ENCODE measurements at places on chromosomes 13 and 19.

DNA sequence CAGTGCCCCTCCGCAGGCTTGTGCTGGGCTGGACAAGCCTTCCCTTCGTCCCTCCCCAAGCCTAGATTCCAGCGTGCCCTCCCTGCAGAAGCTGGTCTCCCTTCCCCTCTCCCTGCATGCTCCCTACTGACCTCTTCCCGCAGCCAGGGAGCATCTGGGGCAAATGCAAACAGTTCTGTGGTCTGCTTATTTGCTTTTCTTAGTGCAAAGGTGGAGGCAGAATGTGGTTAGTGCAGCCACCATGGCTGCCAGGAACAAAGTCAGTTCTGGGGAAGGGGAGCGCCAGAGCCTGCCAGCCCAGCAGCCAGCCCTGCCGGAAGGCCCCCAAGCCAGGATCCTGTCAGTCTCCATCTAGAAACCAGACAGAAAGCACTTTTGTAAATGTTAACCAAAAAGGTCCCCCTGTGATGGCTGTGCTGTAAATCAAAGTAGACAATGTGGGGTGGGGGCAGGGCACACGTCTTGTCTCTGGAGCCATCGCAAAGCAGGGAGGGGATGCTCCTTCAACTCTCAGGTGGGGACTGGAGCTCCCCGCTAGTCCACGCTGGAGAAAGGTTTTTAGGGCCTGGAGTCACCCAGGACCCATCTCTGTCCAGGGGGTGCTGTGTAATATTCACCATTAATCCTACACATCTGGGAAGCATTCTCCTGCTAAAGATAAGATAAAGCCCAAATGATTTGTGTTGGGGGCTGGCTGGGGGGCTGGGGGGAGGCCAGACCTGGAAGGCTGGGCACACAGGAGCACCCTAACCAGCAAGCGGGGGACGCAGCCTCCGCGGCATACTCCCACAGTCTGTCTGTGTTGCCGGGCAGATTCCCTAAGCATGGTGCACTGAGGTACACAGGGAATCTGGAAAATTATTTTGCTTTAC is 30.9 kb downstream of the SERP2 start:
- no peak for DNase-seq

DNA sequence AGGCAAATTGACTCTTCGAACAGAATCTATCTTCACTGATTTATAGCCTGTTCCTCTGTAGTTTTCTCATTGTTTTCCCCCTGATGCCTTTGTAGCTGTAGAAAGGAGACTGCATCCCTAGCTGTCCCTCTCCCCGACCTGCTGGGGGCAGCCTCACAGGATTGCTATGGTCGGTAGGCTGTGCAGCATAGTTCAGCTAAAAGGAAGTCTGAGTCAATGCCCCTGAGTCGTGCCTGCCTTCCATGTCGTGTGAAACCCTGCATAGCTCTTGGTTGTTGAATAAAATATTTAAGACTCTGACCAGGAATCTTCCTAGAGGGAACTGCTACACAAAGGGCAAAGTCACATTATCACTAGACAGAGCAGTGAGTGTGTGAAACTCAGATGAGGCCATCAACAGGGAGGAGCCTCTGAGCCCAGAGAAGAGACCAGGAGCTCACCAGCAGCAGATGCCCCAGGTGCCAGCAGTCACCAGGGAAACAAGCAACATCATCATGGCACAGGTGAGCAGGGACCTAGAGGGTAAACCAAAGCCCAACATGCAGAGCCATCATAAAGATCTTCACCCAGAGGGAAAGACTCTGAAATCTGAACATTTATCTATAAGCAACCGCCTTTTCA is 108.4 kb upstream of the NBEA start:
- no peak for DNase-seq

DNA sequence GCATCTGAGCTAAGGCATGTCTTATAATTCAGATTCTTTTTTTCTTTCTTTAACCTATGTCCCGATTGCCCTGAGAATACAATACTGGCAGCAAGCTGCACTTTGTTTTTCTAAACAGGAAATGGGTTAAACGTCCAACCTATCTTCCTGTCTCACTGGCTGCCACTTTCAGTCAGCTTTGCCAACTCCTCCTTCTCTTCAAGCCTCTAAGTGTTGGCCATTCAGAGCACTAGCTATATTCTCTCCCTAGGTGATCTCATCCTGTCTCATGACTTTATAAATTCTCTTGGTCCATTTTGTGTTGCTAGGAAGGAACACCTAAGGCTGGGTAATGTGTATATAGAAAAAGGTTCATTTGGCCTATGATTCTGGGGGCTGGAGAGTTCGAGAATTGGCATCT is 109.5 kb upstream of the TSC22D1 start:
- DNase-seq, result no peak

DNA sequence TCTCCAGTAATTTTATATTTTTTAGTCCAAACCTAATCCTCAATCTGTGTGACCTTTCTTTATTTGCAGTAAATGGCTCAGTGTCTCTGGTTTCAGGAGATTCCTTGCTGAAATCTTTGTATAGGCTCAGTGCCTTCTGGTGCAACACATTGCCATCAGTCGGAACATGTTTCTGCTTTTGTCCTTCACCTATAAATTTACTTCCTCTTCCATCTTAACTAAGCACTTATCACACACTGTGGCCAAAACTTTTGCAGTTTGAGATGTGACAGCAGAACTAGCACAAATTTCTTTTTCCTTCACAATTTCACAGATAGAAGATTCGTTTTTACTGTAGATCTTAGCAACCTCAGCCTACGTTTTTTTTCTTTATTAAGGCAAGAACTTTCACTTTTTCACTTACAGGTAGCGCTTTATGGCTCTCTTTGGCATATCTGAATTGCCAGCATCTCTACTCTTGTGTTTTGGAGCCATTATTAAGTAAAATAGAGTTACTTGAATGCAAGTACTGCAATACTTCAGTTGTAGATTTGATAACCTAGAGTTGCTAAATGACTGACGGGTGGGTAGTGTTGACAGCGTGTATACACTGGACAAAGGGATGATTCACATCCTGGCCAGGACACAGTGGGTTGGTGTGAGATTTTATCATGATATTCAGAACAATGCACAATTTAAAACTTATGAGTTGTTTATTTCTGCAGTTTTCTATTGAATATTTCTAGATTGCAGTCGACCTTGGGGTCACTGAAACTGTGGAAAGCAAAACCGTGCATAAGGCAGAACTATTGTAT is 44.3 kb downstream of the NDFIP2 start:
- no peak for DNase-seq

DNA sequence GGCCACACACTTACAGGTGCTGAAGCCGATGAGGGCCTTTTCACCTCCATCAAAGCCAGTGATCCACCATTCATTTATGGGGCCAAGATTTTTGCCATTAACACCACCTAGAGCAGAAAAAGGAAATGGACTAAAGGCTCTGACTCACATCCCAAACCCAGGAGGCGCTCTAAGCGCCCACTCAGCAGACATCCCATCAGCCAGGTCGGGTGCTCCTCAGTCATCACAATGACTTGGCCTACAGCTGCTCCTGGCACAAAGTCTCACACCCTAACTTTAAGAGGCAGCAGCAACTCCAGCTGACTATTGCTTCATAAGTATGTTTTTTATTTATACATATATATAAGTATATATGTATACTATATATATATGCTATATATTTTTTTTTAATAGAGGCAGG is 36.1 kb upstream of the EIF3G start:
- DNase-seq, result no peak

DNA sequence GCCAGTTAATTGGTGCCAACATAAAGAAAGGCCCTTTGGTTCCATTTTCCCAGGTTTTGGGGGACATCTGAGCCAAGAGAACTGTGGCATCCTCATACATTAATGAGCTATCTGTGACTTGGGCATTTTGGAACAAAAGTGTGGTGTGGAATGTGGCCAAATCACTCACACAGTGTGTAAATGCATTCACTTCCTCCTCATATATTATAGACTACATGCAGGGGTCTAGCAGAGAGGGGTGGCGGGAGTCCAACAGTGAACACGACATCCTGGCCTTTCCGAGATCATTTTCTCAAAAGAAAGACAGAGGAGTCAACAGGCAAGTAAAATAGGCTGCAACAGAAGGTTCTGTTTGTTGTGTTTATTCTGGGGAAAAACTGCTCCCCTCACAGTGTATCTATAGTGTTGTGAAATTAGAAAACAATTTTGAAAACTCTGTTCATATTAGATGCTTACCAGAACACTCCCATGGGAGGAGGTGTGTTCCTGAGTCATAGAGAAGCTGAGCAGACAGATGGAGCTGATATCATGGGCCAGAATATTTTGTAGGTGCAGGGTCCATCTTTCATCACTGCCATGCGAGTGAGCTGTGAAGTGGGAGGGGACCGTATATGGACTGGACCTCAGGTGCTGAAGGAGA is 36.9 kb downstream of the PABPC3 start:
- no peak for DNase-seq

GRCh38 chr19:17755977-17756670 is 4.8 kb downstream of the FCHO1 start:
- DNase-seq, result peak; percentile 72

DNA sequence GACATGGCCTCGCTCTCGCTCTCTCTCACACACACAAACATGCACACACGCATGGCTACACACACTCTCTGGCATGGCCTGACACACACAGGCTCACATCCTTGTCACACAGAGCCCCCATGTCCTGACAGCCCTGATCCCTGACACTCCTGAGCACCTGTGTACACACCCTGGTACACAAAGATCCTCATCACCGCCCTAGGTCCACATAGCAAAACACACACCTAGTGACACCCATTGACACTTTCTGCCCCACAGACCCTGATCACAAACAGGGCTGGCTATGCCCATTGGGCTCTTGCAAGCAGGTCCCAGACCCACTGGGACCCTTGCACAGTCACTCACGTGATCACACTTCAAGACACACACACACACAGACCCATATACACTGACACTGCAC is 4.0 kb upstream of the NFIX start:
- DNase-seq, result no peak

- DNase-seq, result no peak
Observed at GRCh38 chr19:11377756-11378155, 3.3 kb downstream of the SWSAP1 start.

DNA sequence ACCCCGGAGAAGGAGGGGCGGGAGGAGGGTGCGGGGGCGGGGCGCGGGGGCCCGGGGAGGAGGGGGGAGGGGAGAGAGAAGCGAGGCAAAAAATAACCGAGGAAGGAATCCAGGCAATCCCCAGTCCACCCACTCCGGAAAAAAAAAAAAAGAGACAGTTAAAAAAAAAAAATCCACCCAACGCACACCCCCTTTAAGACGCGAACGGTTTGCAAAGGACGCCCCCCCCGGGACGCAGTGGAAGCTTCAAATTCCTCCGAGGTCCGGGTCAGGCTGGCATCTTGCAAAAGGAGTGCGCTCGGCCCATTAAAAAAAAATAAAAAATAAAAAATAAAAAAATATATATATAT is at the start of gene CACNA1A:
TSS of gene CACNA1A (minus strand) at position 9 of the 350 bp plus-strand sequence. CDS start 255 bp downstream, outside the sequence.
- DNase-seq, result no peak

DNA sequence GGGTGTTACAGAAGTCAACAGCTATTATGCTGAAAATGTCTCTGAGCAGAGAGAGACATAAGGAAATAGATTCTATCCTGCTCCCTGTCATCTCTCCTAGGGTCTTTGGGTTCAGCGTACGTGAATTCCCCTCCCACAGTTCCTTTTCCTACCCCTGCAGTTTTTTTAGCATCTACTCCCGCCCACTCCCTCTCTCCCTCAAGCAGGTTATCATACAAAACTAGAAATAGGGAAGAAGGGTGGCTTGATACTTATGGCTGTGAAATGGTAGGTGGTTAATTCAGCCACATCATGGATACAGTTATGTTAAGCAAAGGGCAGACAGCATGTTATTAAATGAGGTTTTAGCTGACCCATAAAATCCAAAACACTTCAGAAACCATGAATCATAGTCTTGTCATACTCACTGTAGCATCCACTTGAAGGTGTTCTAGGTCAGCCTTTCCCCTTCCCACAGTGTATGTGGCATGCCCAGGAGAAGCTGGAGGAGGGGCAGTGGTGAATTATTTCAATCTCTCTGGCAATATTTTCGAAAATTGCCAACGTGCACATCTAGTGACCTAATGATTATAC is 236.8 kb upstream of the SERP2 start:
- no peak for DNase-seq

GRCh38 chr19:5882421-5882968 is 12.2 kb upstream of the FUT5 start:
- no peak for DNase-seq

DNA sequence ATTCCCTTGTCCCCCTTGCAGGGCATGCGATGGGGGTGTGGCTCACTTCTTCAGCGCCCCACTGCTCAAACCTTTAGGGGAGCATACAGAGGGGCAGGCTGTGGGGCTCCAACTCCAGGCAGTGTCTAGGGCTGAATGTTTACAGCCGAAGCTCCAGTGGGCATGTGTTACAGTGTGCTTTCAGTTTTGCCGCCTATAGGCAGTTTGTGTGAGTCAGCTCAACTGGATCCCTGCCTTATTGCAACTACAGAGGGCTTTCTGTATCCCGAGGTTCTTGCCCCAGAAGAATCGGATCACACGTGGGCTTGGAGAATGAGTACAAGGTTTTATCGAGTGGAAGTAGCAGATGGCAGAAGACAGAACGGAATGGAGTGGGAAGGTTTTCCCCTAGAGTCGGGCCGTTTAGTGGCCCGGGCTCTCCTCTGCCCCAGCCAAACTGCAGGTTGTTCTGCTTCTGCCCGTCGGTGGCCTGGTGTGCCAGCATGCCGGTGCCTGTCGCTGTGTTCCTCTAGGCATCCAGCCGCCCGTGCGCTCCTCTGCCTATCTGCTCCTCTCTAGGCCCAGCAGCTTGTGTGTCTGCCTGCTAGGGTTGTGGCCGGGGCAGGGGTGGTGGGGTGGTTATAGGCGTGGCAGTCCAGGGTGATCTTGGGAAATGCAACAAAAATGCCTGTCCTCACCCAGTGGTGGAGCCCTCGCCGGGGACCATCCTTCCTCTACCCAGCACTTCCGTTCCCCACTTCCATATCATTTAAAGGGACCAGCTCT is 435.9 kb upstream of the SGCG start:
- DNase-seq, result no peak

DNA sequence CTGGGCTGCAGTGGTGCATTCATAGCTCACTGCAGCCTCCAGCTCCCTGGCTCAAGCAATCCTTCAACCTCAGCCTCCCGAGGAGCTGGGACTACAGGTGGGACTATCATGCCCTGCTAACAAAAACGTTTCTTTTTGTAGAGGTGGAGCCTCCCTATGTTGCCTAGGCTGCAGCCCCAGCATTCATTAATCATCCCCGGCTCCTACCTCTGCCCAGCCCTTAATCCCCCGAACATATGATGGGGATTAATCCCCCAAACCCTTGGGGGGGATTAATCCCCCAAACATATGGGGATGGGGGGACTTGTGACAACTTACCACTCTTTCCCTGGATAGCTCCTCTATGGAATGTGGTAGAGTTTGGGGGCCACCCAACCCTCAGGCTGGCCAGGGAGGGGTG is 45.9 kb downstream of the SUGP2 start:
- DNase-seq, result no peak

- no peak for DNase-seq
Observed at GRCh38 chr19:4075373-4075772, 8.7 kb upstream of the ZBTB7A start.

Data from NT2/D1 (cell line).